Natural killer cell (primary cell): ENCODE measurements at places on chromosomes 7 and 10. TPM values are rescaled to one million over a fixed set of nuclear protein-coding genes. Genes with fewer than 3 reads are reported as not detected.
A peak's percentile ranks its signal among the peaks of the same experiment; 100 is the strongest.

The AS3MT gene
- total RNA-seq: 0.75 TPM

- H3K27me3 ChIP-seq: no peaks in the 10 kb centered on the region
- H3K4me1 ChIP-seq: no peaks in the 10 kb centered on the region
- DNase-seq: no peak
- H3K4me3 ChIP-seq: no peak overlapping the region
- H3K27ac ChIP-seq: no peak overlapping the region
Measured at GRCh38 chr7:33806298-33807154, 98.8 kb upstream of the BMPER start.

- peaks cover 23% of the 10 kb centered on the region for H3K4me1 ChIP-seq
- no peaks in the 10 kb centered on the region for H3K36me3 ChIP-seq
- H3K27ac ChIP-seq: no peak overlapping the region
- DNase-seq: no peak
- peaks cover 5% of the 10 kb centered on the region for H3K27me3 ChIP-seq
Measured at GRCh38 chr7:148623586-148624282, 33.2 kb downstream of the C7orf33 start.

The PON3 gene
- total RNA-seq: not detected

- H3K27ac ChIP-seq: no peak overlapping the region
- H3K4me3 ChIP-seq: no peak overlapping the region
- no peaks in the 10 kb centered on the region for H3K36me3 ChIP-seq
- no peaks in the 10 kb centered on the region for H3K4me1 ChIP-seq
Measured at GRCh38 chr7:30789334-30789711, 18.1 kb downstream of the MINDY4 start.

DNA sequence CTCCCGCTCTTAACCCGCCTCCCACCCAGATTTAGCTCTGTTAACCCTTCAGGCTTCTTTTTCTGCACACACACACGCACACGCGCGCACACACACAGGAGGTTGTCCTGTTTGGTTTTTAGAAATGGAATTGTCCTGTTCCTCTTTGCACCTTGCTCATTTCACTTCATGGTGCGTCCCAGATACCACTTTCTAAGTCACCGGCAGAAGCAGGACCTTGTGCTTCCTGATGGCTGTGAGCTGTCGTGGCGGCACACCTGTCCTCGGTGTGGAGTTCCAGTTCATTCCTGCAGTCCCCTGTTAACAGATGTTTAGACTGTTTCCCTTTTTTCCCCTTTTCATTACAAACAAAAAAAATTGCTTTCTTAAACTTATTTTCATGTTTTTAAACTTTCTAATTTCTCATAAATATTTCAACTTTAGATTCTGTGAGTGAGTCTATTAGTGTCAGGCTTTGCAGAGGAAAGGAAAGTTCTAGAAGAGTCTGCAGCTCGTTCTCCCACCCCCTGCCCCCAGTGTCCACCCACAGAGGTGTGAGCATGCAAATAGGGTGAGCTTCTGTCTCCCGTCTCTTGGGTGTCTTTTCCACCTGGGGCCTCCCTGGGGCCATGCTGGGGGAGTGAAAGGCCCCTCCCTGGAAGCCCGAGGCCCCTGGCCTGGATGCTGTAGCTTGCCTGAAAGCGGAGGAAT, 85.5 kb downstream of the LHPP start:
- no peak overlapping the region for H3K4me3 ChIP-seq
- no peak for DNase-seq
- no peaks in the 10 kb centered on the region for H3K36me3 ChIP-seq

- DNase-seq: no peak
- no peaks in the 10 kb centered on the region for H3K4me1 ChIP-seq
- peaks cover 2% of the 10 kb centered on the region for H3K27me3 ChIP-seq
- H3K4me3 ChIP-seq: no peak overlapping the region
- no peak overlapping the region for H3K27ac ChIP-seq
- no peaks in the 10 kb centered on the region for H3K36me3 ChIP-seq
Measured at GRCh38 chr10:88592381-88592780, 5.8 kb downstream of the LIPJ start.

DNA sequence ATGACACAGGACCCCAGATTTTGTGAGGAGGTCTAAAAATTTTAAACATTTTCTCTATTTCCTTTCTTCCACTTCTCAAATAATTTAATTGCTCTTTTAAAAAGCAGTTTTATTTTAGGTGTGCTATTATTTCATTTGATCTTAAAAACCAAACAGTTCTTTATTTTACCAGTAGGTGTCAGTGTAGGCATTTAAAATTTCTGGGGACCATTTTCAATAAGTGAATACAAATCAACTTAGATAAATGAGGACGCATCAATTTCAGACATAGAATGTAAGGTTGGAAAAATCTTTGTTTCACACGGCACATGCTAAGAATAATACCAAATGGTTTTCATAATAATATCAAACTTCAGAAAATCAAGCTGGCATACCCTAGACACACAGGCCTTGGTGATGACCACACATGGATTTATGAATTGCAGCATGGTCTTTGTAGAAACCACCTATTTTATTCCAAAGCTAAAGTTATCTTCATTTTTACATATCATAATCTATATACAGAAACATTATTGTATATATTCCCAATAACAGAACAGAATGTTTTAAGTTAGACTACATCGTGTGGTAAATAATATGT, 127.6 kb upstream of the SLC26A5 start:
- H3K4me1 ChIP-seq: no peaks in the 10 kb centered on the region
- H3K27ac ChIP-seq: no peak overlapping the region
- no peaks in the 10 kb centered on the region for H3K27me3 ChIP-seq
- no peak overlapping the region for H3K4me3 ChIP-seq
- H3K36me3 ChIP-seq: no peaks in the 10 kb centered on the region
- DNase-seq: no peak

- H3K27me3 ChIP-seq: no peaks in the 10 kb centered on the region
- H3K4me1 ChIP-seq: peaks cover 11% of the 10 kb centered on the region
- no peak for DNase-seq
- H3K27ac ChIP-seq: no peak overlapping the region
- H3K36me3 ChIP-seq: no peaks in the 10 kb centered on the region
Measured at GRCh38 chr7:37287131-37287855, 161.4 kb downstream of the ELMO1 start.

The CRYGN gene
- total RNA-seq: not detected

GRCh38 chr10:110069502-110069982, 61.8 kb downstream of the ADD3 start:
- no peak overlapping the region for H3K4me3 ChIP-seq
- H3K27me3 ChIP-seq: no peaks in the 10 kb centered on the region
- H3K36me3 ChIP-seq: no peaks in the 10 kb centered on the region
- peak; percentile 71 for DNase-seq
- peak overlapping the region; percentile 85 for H3K27ac ChIP-seq

DNA sequence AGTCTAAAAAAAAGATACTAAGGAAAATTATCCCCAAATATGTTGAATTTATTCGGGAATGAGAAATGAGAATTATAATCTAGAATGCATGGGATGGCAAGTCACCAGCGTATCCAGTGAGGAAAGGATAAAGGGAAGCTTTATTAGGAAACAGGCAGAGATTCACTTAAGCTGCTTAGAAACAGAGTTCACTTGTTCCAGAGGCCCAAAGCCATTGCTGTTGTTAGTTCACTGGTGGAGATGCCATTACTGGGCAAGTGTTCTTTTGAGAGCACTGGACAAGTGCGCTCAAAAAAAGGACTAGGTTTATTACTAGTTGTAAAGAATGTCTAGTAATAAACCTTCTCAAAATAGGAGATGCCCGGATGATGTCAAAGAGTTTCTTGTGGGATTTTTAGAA, 51.2 kb downstream of the MICU1 start:
- H3K4me3 ChIP-seq: no peak overlapping the region
- no peaks in the 10 kb centered on the region for H3K27me3 ChIP-seq
- no peak for DNase-seq
- H3K4me1 ChIP-seq: no peaks in the 10 kb centered on the region
- H3K36me3 ChIP-seq: no peaks in the 10 kb centered on the region
- H3K27ac ChIP-seq: no peak overlapping the region

DNA sequence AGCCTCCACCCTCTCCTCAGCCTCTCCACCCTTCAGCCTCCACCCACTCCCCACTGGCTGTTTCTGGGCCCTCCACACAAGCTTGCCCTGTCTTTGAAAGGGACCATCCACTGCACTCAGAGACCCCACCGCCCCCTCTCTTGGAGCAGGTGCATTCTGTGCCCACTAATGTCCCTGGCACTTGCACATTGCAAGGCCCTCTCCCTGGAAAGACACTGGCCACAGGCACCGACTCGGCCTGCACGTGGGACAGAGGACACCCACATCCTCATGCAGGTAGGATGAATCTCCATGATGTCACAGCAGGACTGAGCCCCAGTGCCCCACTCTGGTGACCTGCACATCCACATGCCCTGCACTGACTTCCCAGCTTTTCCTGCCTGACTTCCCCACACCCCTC, 36.8 kb upstream of the EBF3 start:
- no peak overlapping the region for H3K27ac ChIP-seq
- peaks cover 3% of the 10 kb centered on the region for H3K27me3 ChIP-seq
- DNase-seq: no peak

The ADCY1 gene
- total RNA-seq: not detected

The TMEM273 gene
- total RNA-seq: 11.6 TPM

GRCh38 chr7:54581511-54581910, 39.3 kb downstream of the VSTM2A start:
- no peak for DNase-seq
- no peaks in the 10 kb centered on the region for H3K27me3 ChIP-seq
- H3K4me3 ChIP-seq: no peak overlapping the region
- no peaks in the 10 kb centered on the region for H3K4me1 ChIP-seq
- no peaks in the 10 kb centered on the region for H3K36me3 ChIP-seq

DNA sequence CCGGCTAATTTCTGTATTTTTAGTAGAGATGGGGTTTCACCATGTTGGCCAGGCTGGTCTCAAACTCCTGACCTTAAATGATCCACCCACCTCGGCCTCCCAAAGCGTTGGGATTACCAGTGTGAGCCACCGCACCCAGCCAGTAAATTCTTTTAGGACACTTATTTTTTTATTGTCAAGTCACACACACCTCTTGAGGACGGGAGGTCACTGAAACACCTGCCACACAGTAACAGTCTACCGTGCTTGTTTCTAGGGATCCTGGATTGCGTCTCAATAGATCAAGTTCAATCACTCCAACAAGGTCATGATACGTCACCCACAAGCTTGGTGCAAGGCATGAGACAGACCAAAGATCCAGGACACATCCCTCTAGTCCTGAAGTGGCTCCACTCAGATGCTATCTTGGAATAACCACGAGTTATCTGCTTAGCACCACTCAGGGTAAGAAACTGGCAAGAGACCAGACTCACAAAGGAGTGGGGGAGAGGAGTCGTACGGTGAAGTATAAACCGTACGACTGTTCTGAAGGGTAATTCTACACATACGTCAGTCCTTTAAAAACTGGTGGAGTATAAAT, 58.9 kb upstream of the NCAPG2 start:
- no peaks in the 10 kb centered on the region for H3K4me1 ChIP-seq
- peaks cover 84% of the 10 kb centered on the region for H3K36me3 ChIP-seq
- no peak for DNase-seq
- H3K4me3 ChIP-seq: no peak overlapping the region
- no peak overlapping the region for H3K27ac ChIP-seq

The VWDE gene
- total RNA-seq: not detected

- H3K4me1 ChIP-seq: no peaks in the 10 kb centered on the region
- no peak overlapping the region for H3K4me3 ChIP-seq
Measured at GRCh38 chr7:123028339-123028738, 32.8 kb upstream of the TAS2R16 start.

DNA sequence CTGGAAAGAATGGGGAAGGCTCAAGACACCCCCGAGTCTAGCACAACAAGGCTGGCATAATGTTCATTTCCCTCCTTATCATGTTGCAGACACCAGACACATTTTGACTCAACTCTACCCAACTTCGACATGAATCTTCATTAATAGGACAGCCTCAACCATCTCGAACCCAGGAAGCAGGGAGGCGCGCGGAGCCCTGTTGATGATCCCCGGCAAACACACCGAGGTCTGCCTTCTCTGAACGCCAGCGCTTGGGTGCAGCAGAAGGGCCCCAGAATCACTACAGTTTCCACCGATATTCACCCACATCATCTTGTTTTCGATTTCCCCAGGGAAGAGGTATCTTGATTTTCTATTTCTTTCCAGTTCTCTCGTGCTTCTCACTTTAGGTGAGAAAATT, 563.6 kb downstream of the TCERG1L start:
- DNase-seq: no peak
- H3K27me3 ChIP-seq: no peaks in the 10 kb centered on the region
- no peak overlapping the region for H3K4me3 ChIP-seq
- no peak overlapping the region for H3K27ac ChIP-seq
- H3K36me3 ChIP-seq: no peaks in the 10 kb centered on the region
- H3K4me1 ChIP-seq: no peaks in the 10 kb centered on the region

The RELN gene
- not detected for total RNA-seq

DNA sequence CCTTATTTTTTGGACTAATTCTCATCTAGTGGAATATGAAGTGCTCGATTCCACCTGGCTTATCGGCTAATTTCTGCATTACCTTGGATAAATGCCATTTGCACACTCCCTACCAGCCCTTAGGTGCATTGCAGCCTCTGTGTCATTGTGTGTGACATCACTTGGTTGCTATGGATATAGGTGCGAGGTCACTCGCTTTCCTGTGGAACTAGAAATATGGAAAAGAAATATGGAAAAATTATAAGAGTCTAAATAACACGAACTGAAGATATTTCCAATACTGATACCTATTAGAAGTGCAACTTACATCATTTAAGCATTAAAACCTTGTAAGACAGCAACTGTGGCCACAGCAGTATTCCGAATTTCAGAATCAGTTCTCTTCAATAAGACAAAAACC, 2.0 kb downstream of the YWHAG start:
- H3K36me3 ChIP-seq: peaks cover 3% of the 10 kb centered on the region
- DNase-seq: no peak
- H3K4me3 ChIP-seq: no peak overlapping the region
- H3K4me1 ChIP-seq: peaks cover 10% of the 10 kb centered on the region

- no peak for DNase-seq
- H3K27ac ChIP-seq: peak overlapping the region; percentile 96
- H3K27me3 ChIP-seq: no peaks in the 10 kb centered on the region
- H3K4me3 ChIP-seq: no peak overlapping the region
- H3K4me1 ChIP-seq: peaks cover 93% of the 10 kb centered on the region
- H3K36me3 ChIP-seq: peaks cover 49% of the 10 kb centered on the region
Measured at GRCh38 chr10:71767420-71768035, 5.8 kb downstream of the VSIR start.

The SYT15 gene
- total RNA-seq: 1.1 TPM

GRCh38 chr10:93039721-93040120, 20.9 kb upstream of the CYP26C1 start:
- H3K4me3 ChIP-seq: no peak overlapping the region
- no peak for DNase-seq
- no peaks in the 10 kb centered on the region for H3K4me1 ChIP-seq
- H3K27ac ChIP-seq: no peak overlapping the region
- H3K27me3 ChIP-seq: no peaks in the 10 kb centered on the region

The EPHB4 gene
- 0.88 TPM for total RNA-seq

GRCh38 chr10:46525177-46525823, 31.2 kb downstream of the GPRIN2 start:
- no peak overlapping the region for H3K4me3 ChIP-seq
- no peaks in the 10 kb centered on the region for H3K27me3 ChIP-seq
- no peak for DNase-seq
- no peak overlapping the region for H3K27ac ChIP-seq
- no peaks in the 10 kb centered on the region for H3K4me1 ChIP-seq
